Stimulated activated CD8-positive, alpha-beta memory T cell treated with anti-CD3 and anti-CD28 coated beads, Interleukin-7, amount 100 ng/mL, for 1 hour (primary cell): ENCODE measurements at places on chromosomes 7 and 10.

DNA sequence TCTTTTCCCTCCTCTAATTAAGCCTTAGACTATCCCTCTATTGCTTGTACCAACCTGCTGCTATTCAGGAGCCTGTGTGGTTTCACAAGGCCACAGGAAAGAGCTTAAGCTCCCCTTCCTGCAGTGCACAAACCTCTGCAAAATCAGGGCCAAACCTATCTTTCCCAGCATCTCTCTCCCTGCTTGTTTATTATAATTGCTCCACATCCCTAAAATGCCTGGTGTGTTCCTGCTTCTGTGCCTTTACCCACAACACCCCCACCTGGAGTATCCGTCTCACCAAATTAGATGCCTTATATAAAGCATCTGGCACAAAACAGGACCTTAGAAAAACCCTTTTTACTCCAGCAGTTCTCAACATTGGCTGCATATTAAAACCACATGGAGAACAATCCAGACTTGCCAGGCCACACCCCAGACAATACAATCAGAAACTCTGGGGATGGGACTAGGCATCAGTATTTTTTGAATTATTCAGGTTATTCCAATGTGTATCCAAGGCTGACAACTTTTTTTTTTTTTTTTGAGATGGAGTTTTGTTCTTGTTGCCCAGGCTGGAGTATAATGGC, 16.7 kb downstream of the SEC31B start:
- no peak for DNase-seq

- peak; percentile 13 for DNase-seq
Observed at GRCh38 chr7:38398725-38399321, 125.4 kb upstream of the TARP start.

GRCh38 chr10:13787015-13787421, 200.3 kb downstream of the PRPF18 start:
- peak; percentile 26 for DNase-seq

DNA sequence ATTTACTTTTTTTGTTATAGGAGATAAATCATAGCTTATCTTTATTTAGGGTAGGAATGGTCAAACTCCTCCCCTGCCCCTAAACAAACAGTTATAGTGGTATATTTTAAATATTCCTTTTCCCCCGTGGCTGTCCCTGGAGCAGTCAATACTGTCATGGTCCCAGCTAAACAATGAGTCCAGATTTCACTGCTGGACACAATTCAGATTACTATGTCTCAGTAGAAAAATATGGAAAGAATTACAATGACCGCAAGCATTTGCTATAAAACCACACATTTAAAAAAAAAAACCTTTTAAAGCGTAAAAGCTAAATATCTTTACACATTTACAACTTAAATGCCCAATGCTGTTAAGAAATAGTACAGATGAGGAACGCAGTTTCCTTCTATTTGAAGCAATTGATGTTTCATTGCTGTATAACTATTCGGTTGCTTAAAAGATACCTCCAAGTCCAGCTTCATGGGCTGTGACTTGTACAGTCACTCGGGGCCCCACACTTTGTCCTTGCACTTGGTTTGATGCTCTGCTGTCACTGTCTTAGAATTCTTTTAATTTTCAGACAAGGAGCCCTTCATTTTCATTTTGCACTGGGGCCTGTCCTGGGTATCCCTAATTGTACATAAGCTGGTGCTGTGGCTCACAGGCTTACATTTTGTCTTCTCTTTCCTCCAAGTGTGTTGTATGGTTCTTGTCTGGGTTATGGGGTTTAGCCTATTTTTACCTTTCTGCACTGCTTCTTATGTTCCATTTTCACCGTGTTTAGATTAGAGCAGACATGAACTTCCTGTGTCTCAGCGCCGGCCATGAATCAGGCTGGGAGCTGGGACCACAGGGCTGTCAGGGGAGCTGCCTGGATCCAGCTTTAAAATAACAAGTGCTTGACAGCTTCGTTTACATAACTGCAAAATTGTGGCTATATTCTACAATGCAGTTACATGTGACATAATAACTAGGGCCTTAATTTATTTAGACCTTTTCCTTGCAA, 530.2 kb upstream of the FZD8 start:
- DNase-seq: no peak

- no peak for DNase-seq
Observed at GRCh38 chr10:7722927-7723529, 19.9 kb downstream of the ITIH2 start.

DNA sequence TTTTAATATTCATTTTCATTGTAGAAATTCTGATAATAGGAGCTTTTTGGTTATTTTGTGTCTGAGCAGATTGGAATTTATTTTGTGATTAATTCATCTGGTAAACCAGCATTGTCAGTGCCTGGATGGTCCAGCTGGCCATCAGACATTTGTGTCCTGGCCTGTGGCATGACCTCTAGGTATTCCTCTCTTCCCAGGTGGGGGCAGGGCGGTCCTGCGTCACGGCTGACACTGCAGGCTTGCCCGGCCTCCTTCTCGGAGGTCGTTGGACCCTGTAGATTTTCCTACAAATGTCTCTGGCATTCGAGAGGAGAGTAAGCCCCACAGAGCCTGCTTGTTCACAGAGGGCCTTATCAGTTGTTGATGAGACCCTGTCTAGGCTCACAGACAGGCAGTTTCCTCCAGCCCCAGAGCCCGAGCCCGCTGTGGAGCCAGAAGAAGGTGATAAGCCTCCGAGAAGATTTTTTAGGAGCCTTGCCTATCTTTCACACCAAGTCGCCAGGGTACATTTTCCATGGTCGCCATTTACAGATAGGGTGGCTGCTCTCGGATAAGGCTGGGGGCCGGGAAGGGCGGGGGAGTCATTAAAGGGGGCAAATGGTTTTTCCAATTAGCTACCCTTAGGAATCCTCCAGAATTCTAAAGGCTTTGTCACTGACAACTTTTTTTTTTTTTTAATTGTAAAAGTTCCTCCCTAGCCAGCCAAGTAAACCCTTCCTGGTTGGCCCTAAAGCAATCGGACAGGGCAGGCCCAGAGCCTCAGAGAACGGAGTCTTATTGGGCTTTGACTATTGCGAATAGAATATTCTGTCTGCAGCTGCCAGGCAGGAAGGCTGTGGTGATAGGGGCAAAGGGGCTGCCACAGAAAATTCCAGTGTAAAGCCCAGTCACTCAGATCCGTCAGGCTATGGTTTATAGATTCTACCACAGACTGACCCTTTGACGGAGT, 78.1 kb upstream of the TBX20 start:
- DNase-seq: no peak

GRCh38 chr7:47505312-47506007, 76.5 kb downstream of the TNS3 start:
- DNase-seq: no peak

DNA sequence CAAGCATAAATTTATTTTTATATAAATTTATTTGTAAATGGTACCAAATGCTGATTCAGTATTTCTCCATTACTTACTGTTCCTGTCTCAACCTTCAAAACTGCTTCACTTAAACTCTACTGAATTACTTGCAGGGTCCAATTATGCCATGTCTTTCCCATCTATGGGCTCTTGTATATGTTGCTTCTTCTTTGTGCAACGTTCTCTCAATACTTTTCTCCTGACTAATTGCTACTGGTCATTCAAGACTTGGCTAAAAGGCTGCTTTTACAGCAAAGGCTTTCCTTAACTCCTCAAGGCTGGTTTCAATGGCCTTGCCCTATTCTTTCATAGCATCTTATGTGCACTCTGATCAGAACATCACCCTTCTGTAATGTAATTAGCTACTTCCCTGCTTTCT, 67.9 kb downstream of the RNLS start:
- DNase-seq: no peak

DNA sequence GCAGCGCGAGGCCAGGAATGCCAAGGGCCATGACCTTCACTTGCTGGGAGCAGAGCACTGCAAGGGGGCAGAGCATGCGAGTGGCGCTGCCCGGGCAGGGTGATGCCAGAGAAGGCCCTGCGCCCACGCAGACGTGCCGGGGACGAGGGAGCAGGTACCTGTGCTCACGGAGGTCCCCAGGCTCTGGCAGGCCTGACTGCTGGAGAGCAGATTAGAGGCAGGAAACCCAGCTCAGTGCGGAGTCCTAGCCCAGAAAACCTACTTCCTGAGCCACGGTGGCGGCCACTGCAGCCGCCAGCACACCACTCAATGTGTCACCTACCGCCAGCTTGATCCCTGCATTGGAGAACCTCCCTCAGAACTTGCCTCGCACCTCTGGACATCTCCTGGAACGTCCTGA, 148.4 kb downstream of the MAD1L1 start:
- no peak for DNase-seq

DNA sequence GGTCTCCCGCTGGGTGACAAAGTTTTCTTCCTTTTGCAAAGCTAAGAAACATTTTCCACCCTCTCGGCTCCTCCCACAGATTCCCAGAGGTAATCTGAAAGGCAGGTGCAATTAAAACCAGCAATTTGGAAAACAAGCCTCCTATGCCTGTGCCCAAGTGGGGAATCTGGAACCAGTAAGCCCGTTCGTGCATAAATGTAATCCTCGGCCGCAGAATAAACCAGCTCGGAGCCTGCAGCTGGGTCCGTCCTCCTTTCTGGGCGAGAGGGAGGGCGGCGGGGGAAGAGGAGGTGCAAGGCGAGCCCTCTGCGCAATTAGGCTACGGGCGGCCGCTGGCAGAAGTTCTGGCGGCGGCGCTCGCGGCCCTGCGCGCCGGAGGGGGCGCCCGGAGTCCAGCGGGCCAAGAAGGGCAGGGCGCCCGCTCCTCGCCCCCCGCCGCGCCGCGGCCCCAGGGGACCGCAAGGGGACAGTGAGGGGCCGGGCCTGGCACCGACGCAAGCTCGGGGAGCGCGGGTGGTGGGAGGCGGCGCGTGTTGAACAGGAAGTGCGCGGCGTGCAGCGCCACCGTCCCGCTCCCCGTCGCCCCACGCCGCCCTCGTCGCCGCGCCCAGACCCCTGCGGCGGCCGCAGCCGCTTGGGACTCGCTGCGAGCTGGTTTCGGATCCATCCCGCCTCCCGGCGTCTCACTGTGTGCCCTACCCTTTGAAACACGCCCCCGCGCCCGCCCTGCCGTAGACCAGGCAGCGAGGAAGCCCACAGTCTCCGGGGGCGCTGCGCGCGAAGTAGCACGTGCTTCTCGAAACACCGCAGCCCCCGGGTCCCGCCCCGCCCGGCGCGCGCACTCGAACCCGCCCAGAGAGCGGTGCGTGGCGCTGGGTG, at the start of gene PRKAG2:
Gene PRKAG2 (minus strand): TSS at position 217 of the 879 bp plus-strand sequence. CDS start 495 bp downstream, outside the sequence.
- peak; percentile 41 for DNase-seq

- DNase-seq: peak; percentile 68
Observed at GRCh38 chr7:112450807-112451761, 824 bp downstream of the IFRD1 start.

DNA sequence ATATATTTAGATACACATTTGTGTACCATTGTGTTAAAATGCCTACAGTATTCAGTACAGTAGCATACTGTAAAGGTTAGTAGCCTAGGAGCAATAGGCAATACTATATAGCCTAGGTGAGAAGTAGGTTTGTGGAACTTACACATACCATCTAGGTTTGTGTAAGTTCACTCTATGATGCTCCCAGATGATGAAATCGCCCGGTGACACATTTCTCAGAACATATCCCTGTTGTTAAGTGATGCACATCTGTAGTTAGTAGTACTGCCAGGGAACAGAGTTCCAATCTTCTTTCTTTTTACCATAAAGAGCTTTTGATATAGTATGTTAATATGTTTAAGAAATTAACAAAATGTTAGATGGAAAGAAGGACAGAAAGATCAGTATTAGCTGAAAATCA, 138.2 kb downstream of the SNX13 start:
- no peak for DNase-seq

DNA sequence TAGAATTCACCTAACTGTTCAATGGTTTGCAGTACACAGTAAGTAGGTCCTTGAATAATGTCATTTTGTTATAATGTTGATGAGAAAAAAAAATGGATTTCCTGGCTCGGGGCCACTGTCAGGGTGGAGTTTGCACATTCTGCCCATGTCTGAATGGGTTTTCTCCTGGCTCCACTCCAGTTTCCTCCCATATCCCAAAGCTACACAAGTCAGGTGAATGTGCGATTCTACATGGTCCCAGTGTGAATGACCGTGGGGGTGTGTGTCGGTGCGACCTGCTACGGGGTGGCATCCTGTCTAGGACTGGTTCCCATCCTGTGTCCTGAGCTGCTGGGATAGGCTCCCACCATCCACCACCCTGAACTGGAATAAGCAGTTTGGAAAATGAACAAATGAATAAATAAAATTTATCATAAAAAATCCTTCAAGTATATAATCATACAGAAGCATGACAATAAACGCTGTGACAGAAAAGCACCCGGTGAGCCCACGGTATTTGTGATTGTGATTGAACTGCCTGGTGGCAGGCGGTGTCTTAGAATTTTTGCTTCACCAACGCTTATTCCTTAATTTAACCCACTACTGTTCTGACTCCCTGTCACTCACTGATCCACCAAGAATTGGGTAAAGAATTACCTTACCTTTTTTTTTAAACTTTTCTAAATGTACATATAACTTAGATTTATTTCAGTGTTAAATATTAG, 114.1 kb downstream of the ICA1 start:
- DNase-seq: no peak

- DNase-seq: no peak
Observed at GRCh38 chr7:51256209-51256781, 60.3 kb downstream of the COBL start.

DNA sequence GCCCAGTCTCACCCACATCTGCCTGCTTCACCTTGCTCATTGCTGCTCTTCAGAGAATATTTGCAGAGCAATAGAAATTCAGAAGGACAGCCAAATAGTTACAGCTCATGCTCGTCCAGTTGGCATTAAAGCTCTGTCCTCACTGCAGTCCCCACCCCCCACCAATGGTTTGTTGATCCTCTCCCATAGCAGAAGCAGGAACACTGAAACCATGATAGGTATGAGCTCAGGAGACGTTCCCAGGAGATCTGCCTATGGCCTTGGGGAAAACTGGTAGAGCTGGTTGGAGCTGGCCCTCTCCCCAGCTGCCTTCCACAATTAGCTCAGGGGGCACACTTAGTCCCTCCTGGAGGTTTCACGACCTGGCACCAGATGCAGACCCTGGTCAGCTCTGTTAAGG, 68.6 kb upstream of the KMT2C start:
- DNase-seq: no peak

GRCh38 chr10:83165265-83165664, 974.0 kb upstream of the GHITM start:
- DNase-seq: no peak

GRCh38 chr10:97333601-97334369, 744 bp downstream of the FRAT2 start:
- DNase-seq: no peak

DNA sequence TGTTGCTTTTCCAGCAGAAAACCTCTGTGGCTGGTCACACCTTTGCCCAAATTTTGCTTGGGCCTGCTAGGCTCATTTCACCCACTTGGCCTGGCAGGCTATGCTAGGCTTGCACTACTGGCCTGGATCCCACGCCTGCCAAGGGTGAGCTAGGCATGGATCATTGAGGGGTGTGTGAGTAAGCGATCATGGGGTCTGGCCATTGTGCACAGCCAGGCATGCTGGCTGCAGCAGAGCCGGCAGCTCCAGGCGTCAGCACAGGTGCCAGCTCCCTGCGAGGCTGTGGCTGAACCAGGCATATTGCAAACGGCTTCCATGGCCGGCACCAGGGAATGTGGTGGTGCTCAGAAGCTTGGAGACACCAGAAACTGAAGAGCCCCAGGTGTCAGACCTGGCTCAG, 19.2 kb downstream of the CFAP70 start:
- DNase-seq: no peak

- DNase-seq: no peak
Observed at GRCh38 chr10:5354068-5354467, 10.7 kb upstream of the UCN3 start.

GRCh38 chr10:114042895-114043531, 653 bp upstream of the ADRB1 start:
- no peak for DNase-seq
